Fibroblast of pulmonary artery (primary cell): ENCODE measurements at places on chromosomes 3 and 15.

DNA sequence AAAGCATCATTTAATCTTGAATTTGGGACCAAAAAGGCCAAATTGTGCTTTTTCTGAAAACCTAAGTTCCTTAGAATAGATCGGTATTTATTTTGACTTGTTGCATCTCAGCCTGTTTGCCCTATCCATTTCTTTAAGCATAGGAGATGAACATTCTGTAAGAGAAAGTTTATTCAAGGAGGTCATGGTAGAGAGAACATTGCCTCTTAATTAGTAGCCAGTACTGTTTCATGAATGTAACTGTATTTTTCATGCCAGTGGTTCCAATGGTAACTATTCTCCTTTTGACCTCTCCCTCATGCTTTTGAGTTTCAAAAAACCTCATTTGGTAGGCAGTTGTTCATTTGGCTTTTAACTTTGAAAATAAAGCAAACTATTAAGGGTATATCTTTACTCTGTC lies 55.4 kb downstream of the ARMC8 start:
- DNase-seq, result no peak

- no peak for DNase-seq
Measured at GRCh38 chr3:12741209-12741608, 17.9 kb downstream of the TMEM40 start.

DNA sequence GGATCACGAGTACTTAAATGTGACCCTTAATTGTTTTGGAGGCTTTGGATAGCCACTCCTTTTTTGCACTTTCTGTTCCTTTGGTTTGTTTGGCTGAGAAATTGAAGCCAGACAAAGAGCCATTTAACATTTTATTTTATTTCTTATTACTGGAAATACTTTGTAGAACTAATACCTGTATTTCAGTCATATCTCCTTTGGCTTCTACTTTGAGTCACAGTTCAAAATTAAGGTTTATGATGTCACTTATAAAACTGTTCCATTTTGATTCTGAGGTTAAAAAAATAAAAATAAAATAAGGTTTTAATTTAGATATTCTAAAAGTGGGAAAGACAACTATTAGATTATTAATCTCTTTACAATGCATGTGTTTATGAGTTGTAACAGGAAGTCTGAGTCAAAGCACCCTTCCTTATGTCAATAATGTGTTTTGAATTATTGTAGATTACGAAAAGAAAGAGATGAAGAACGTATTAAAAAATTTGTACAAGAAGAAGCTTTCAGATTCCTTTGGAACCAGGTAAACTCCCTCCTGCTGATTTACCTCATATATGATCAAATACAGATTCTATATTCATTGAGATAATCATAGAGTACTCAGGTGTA lies 16.9 kb upstream of the NXPE3 start:
- no peak for DNase-seq

DNA sequence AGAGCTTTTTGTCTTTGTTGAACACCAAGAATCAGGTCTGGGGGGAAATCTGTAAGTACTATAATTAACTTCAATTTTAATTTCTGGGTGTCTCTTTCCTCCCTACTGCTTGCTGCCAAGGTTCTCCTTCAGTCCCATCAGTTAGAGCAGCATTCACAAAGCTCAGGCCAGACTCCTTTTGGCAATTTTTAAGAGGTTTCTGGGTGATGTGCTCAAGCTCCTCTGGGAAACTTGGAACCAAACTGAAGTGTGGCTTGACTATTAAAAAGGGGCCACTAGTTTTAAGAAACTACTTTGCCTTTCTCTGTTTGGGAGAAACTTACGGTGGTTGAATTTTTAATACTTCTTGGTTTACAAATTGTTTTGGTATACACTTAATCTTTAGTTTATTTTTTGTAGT lies 227.7 kb upstream of the SOX2 start:
- no peak for DNase-seq

DNA sequence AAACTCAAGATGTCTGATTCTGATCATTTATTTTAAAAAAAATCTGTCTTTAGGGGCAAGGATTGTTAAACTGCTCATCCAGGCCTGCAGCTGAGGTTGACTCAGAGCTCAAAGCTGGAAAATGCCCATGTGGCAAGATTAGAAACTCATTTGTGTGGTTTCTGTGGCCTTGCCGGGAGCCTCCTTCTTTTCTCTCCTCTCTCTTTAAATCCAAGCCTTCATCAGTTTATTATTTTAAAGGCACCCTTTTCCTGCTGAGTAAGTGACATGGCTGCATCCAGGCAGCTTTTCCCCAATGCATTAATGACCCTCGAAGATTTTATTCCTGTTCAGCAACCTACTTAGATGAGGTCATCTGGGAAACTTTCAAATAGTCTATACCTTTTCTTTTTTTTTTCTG lies 221.3 kb upstream of the CDIN1 start:
- peak; percentile 61 for DNase-seq

- DNase-seq, result peak; percentile 72
Measured at GRCh38 chr15:89690276-89691218, at the start of the genes PEX11A and WDR93. Gene PEX11A, minus strand, starts transcription at chr15:89690754. Its CDS starts 122 bp downstream, at chr15:89690632. Gene WDR93, plus strand, starts transcription at chr15:89690811. Its CDS starts 10,936 bp downstream, at chr15:89701747.
